ENCODE measurements at places on chromosomes 16 and 17. TPM values are rescaled to one million over a fixed set of nuclear protein-coding genes. Genes with fewer than 3 reads are reported as not detected.

DNA sequence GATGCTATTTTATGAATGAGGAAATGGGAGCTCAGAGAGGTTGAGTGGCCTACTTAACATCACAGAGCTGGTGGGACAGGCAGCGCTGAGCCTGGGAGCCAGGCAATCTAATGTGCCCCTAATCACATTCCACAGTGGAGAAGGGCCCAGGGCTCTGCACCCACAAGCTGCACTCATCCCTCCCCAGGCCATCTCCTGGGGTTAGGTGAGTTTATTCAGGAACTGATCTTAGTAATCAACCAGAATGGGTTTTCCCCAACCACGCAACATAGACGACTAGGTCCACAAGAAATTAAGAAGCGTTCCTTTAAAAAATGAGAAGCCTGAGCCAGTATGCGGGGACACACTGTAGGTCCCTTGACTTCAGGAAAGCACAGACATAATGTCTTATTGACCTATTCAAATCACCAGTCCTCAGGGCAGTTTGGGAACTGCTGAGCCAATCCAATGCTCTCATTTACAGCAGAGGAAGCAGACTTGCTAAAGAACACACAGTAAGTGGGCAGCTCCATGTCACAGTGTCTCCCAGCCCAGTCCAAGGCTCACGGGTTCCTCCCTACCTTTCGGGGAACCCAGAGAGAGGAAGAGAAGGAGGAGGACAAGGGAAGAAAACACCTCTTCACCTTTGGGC lies 2.3 kb downstream of the MPP3 start:
- DNase-seq, result no peak

GRCh38 chr16:54128629-54129234 lies 157.9 kb downstream of the IRX3 start:
- DNase-seq, result no peak

DNA sequence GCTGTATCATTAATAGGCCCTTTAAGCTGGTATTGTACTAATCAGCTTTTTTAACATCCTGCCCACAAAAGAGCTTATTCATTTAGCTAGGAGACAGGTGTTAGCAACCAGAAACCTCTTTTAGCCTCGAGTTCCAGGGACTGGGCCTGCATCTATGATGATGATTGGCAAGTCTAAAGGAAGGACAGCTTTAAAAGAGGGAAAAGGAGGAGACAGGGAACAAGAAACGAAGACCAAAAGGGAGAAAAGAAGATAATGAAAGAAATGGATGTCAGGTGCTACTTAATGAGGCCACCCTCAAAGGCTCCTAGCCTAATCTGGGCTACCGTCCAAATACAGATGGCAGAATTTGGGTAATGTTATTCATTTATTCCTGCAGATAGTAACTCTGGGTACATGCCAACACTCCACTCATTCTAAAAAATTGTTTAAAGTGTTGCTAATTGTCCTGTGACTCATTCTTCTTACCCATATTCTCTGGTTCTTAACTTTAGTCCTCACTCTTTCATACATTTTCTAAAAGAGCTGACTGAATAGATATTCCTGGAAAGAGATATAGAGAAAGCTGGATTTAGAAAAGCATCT lies 18.7 kb upstream of the RFFL start:
- peak; percentile 84 for DNase-seq

Gene KCNJ2
- 5.8 TPM for total RNA-seq
